Activated CD4-positive, CD25-positive, alpha-beta regulatory T cell treated with anti-CD3 and anti-CD28 coated beads, Interleukin-2, amount 50 U/mL, for 72 hours (primary cell): ENCODE measurements at places on chromosomes 7 and 10.

DNA sequence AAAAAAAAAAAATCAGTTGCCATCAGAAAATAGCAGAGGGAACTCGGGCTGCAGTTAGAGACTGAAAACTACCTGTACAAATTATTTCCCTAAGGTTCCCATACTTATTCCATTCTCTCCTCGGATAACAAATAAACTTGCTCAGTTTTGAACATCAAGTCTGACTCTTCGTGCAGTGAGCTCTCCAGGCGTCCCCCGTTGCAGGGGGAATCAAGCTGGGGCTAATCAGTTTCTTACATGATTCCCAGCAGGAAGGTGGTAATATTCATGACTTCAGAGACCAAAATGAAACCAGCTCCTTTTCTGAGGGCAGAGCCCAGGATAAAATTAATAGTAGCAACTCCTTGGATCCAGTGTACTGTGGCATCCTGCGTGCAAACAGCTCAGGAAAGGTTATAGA, 135.3 kb downstream of the FRMD4A start:
- no peak for DNase-seq

DNA sequence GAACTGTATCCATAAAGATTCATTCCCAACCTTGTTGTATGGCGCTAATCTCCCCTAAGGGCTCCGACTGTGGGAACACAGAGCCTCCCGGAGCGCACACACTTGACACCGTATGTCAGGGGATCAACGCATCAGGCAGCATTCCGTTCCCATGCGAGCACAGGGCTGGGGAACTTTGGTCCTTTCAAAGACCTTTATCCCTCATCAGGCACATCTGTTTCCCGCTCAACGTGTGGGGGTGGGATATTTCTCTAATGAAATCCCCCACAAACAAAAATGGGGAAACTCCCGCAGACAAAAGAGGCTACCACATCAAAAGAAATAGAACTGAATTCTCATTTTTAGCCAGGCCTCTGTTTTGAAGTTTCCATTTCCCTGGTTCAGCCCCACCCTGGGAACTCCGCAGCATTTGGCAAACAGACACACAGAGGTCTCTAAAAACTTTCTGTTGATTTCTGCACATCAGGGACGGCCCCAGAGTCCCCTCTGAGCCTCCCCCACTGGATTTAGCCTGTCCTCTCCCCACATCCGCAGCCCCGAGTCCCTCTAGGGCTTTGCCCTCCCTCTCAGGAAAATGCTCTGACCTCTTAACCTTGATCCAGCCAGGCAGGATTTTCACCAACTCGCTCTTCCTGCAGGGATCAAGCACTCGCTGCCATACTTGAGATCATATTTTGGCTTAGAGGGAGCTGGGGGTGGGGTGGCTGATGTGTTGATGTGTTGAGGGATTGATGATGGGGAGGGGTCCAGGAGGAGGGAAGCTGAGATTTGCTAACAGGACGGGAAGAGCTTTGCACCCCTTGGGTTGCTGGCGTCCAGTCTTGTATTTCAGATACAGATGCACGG, 6.6 kb downstream of the CPA5 start:
- no peak for DNase-seq

GRCh38 chr7:130222-130572, 62.2 kb upstream of the FAM20C start:
- no peak for DNase-seq

GRCh38 chr10:106707657-106708056, 456.8 kb downstream of the SORCS1 start:
- DNase-seq: no peak

GRCh38 chr10:83991986-83992753, 147.1 kb upstream of the GHITM start:
- no peak for DNase-seq

- DNase-seq: no peak
Measured at GRCh38 chr7:7977774-7978173, 9.2 kb downstream of the GLCCI1 start.

GRCh38 chr7:1025743-1026581, 18.4 kb upstream of the GPR146 start:
- DNase-seq: no peak

- DNase-seq: no peak
Measured at GRCh38 chr10:8639486-8640185, 585.1 kb downstream of the GATA3 start.

DNA sequence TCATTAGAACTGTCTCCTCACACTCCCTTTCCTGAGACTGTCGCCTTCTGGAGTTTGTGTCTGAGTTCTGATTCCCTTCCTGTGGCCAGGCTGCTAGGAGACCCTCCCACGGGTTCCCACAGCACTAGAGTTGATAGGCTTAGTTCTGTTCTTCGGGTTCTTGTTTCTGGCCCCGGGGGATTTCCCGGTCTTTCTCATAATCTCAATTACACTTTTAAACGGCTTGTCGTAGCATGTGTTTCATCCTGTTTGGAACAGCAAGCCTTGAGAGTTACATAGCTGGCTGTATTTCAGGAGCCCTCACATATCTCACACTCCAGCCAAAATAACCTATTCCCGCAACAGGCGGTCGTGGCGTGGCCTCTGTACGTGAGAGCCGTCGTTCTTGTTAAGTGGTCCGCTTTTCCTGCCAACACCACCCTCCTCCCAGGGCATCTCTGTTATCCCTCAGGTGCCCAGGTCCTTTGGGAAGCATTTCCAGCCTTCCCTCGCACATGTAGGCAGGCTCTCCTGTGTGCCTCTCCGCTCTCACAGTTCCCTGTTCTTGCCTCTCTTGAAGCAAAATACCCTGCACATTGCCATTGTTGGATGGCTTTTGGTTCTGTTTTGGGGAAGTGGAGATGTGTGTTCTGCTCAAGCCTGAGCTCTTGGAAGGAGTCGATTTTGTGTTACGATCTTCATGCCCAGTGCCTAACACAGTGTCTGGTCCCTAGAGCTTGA, 46.0 kb downstream of the CDC123 start:
- DNase-seq: no peak

- no peak for DNase-seq
Measured at GRCh38 chr7:129205987-129206785, 17.8 kb downstream of the SMO start.

DNA sequence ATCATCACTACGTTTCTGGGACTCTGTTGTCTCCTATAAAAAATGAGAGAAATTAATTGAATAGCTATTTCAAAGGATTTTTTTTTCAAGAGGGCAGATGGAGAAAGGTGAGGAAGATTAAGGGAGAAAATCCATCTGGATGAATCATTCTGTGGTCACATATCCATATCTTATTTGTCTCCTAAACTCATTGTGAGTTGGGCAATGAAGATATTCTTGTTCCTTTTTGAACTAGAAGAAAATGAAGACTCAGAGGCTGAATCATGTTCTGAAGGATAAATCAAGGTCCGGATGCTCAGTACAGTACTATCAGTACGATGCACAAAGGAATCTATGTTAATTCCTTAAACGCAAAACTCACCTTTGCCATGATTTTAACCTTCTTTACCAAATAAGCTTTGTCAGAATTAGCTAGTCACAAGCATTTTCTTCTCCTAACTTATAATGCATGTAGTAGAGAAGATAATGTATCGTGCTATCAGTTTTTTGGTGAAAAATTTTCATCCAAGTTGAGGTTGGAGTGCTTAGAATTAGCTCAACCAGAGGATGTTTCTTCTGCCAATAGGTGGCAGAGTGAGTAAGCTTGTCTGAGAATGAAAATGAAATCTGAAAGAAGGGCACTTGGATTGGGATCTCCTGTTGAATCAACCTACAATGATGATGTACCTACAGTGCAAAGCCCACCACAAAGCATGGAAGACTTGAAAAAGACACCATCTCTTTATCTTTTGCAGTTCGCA, 446.9 kb downstream of the KIF20B start:
- no peak for DNase-seq

- DNase-seq: no peak
Measured at GRCh38 chr10:24701447-24701846, 22.2 kb downstream of the ARHGAP21 start.

DNA sequence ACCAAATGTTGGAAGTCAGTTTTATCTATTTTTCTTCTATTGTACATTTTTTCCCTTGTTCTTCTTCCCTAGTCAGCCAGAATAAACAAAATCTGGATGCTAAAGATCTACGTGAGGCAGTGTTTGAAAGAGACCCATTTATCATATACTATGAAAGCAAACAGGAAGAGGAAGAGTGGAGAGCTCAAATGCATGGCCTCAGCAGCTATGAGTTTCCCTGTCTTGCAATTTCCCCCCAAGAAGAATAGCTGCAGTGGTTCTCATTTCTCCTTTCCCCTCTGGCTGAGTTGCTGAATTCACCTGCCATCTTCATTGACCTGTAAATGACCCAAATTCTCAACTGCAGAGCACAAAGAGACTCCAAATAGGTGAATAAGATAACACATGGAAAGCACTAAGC, 347.1 kb upstream of the NRP1 start:
- DNase-seq: no peak

DNA sequence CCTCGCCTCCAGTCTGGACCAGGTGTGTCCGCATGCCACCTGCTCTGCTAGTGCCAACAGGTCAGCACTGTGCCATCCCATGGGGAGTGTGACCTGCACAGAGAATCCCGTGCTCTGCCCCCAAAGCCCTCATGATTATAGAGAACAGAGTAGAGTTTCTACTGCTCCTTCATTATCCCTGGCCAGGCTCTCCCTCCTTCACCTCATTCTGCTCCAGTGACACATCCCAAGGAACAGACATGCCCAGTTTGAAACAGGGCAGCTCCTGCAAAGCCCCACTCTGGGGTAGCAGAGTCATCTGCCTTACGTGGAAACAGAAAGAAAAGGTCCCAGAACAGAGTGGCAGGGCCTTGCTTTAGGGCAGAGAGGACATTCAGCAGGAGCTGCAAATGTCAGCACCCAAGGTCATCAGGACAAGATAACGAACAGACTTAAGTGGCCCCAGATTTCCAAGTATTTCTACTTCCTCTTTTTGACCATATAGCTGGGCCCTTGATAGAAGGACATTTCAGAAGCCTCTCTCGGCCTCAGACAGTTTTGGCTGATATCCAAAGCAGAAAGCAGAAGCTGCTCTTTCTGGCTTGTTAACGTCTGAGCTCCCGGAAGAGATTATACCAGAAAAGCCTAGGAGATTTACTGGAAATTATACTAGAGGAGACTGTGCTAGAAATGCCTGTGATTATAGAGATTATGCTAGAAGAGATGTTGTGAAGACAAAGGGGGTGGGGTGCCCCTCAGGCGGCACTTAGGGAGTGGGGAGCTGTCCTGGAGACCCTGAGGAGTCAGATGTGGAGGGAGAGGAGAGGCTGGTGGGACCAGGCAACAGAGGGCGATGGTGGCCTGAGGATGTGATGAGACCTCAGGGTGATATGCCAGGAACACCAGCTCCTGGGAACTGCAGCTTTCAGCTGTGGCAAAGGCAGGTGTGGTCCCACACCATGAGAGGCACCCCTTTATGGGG, 12.6 kb downstream of the TMEM176B start:
- no peak for DNase-seq

DNA sequence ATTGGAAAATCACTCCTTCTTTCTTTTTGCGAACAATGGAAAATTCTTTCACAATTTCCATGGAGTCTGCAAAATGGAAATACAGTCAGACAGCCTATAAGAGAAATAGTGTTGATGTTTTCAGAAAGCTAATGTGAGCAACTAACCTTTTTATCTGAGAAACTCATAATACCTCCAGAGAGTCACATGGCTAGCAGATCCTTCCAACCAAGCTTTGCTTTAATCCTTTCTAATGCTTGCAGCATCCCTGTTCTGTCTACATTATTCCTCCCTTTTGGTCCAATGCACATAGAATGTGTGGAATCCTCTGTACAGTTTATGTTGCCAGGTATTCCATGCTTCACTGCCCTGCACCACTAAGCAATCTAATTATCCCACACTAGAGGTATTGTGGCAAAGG, 717.5 kb upstream of the LRRN3 start:
- DNase-seq: no peak

DNA sequence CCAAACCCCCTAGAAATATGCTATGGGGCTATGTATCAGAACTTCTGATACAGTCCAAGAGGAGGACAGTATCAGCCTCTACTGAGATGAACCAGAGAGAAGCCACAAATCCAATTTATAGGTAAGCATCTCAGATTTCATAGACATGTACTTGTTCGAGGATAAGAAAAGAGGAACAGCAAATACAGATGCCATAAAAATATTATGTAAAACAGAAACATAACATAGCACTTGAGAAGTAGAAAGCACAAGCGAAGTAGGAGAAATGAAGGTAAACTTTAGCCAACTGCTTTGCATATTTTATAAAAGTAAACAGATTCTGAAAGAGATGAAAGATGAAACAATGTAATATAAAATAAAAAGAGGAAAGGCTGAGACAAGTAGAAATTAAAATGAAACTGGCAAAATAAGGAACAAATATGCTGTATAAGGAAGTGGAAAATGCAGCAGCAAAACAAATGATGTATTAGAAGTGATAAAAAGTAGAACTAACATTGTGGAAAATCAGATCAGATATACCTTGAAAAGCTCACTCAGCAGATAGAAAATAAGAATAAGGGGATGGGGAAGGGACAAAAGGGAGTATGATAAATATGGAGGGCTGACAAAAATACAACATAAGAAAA, 135.1 kb downstream of the SKAP2 start:
- DNase-seq: no peak

GRCh38 chr7:896346-897075, 20.2 kb downstream of the GET4 start:
- no peak for DNase-seq

DNA sequence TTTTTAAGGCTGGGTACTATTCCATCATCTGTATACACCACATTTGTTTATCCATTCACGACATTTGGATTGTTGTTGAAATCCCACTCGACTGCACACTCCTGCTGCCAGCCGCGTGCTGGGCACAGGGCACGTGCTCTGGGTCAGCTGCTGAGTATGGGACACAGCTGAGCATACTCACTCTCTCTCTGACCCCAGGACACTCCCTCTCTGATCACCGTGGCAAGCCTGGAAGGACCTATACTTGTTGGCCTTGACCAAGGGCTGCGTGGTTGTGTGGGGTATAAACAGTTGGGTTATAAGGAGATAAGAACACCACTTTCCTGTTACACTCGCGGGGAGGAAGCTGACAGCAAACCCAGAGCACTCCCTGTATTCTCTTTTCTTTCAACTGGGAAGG, 153.0 kb upstream of the RHEB start:
- DNase-seq: no peak

- DNase-seq: no peak
Measured at GRCh38 chr7:106720641-106721040, 59.7 kb upstream of the CCDC71L start.

- no peak for DNase-seq
Measured at GRCh38 chr10:20085115-20085514, 268.9 kb downstream of the PLXDC2 start.

- DNase-seq: no peak
Measured at GRCh38 chr7:91847231-91847630, 33.3 kb downstream of the MTERF1 start.

- DNase-seq: no peak
Measured at GRCh38 chr7:67550801-67551436, 554.3 kb downstream of the TYW1 start.
